ENCODE measurements at places on chromosomes 11 and 22.

DNA sequence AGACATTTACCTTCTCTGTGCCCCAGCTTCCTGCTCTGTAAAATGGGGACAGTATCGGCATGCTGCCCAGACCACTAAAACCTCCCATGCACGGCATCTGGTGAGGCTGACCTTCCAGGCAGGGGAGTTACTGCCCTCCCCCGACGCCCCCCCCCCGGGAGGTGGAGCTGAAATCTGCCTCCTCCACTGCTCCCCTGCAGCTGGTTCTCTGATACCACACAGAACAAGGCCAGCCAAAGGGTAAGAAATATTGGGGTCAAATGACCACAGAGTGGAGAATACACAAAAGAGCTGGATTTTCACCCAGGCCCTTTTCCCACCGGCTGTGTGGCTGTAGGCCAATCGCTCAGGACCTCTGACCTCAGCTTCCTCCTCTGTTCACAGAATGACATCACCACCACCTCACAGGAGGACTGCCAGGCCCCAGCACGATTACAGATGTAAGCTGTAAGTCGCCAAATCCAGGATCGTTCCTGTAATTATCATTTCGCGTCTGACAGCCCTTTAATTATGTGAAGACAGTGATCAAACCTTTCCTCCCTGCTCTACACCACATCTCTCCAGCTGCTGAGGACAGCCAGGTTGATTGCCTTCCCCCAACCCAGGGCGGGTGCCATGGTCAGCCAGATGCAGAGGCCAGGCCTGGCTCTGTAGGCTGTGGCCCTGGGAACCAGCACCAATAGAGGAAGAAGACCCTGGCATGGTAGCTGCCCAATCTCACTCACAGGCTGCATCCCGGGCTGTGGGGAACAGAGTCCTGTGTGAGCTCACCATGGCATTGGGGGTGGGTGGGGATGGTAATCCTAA, 35.7 kb upstream of the KLHL35 start:
- peak; percentile 76 for DNase-seq

DNA sequence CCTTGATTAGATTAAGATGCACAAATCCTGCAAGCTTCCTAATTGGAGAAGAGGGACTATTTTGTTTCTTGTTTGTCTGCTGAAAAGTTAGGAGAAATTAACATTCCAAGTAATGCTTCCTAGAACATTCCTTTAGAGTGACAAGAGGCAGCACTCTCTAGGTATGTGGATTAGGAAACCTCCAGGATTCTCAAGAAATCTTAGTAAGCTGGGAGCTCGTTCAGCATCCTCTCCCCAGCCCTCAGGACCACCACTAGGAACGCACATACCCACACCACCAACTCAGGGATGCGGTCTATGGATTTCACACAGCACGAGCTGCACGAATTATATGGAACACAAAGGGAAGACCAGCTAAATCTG, 52.9 kb downstream of the NCAPD3 start:
- peak; percentile 58 for DNase-seq

DNA sequence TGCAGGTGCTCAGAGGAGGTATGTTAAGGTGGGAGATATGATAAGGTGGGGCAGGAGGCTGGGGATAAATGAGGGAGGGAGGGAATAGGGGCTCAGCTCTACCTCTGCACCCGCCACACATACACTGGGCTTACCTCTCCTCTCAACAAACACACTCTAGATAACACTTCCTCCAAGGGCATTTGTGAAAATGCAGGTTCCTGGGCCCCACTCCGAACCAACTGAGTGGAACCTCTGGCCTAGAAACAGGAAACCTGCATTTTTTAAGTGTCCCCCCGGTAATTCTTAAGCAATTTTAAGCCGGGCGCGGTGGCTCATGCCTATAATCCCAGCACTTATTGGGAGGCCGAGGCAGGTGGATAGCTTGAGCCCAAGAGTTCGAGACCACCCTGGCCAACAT, 46.5 kb upstream of the CD5 start:
- DNase-seq = no peak

GRCh38 chr11:47616726-47617416, 22.7 kb upstream of the C1QTNF4 start:
- peak; percentile 77 for DNase-seq

DNA sequence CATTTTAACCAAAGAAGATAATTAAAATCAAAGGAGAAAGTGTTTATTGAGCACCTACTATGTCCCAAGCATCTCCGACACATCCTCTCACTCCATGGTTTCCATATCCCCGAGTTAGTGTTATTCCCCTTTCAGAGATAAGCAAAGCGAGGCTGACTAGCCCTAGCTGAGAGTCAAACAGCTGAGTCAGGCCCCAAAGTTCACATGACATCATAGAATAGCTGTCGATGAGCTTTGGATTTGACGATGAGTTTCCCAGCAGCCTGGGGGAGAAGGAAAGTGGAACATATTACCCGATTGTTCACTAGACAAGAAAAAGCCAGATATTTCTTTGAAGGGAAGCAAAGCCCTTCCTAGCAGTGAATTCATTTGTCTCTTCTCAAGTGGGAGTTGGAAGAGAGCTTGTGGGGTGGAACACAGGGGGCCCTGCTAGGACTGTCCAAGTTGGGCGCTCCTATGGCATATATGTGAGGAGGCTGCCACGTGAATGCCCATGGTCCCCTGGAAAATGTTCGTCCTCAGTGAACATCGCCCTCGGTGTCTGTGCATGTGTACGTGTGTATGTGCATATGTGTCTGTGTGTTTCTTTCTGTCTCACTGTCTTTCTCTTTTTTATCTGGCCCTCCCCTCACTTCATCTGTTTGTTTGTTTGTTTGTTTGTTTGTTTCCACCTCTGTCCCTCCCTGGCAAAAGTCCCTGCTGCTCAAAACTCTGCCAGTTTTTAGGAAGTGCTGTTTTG, 493 bp upstream of the CYTH4 start:
- DNase-seq = no peak

DNA sequence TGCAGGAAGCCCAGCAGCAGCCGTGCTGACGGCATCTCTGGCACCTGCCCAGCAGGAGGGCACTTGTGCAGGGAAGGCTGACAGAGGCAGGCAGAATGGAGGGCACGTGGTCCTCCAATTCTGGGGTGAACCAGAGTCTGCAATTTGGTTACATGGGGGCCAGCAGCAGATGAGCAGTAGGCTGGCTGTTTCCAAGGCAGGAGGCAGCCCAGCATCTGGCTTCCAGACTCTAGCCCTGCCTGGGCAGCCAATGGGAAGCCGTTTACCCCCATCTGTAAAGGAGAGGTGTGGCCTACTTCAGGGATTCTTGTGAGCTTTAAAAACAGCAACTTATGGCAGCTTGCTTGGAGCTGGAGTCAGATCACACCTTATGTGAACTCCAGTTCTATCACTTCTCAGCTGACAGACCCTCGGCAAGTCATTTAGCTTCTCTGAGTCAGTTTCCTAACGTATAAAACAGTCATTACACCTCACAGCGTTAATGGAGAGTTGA, 27.9 kb upstream of the RASL10A start:
- DNase-seq = peak; percentile 73

DNA sequence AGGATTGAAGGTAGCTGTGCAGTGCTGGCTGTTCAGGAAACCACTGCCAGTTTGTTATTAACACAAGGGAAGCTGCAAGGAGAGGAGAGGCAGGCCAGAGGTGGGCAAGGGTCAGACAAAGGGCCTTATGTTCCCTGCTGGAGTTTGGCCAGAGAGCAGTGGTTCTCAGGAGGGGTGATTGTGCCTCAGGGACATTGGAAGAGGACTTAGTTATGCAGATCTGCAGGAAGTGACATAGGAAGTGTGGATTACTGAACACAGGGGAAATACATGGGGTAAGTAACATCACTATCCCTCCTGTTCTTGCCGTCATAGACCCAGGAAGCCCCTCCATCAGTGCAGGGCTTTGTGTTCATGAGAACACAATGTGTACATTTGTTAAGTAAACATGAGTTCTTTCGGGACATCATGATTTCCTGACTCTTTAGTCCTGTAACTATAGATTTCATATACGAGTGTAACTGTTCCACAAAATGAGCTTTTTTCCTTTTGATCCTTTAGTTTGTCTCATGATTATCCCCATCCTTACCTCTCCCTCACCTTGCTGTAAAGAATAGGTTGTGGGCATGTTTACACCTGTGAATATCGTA, 5.9 kb downstream of the SRRD start:
- no peak for DNase-seq

- DNase-seq = no peak
Observed at GRCh38 chr22:47267513-47268282, 505.2 kb downstream of the TBC1D22A start.

DNA sequence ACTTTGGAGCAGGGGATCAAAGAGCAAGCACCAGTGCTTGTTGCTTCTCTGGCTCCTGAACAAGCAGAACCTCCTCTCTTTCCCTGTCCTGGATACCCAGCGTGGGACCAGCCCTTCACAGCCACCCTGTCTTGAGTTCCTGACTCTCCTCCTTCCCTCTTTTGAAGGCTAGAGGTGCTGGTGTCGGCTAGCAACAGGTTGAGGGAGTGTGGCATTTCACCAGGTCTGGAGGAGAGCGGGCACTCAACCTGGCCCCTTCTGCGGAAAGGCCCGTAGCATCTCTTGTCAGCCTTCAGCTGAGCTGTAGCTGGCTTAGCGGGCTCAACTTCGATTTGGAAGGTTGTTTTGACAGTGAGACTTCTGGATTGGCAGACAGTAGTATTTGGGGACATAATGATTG, 26.6 kb downstream of the RCOR2 start:
- DNase-seq = no peak

DNA sequence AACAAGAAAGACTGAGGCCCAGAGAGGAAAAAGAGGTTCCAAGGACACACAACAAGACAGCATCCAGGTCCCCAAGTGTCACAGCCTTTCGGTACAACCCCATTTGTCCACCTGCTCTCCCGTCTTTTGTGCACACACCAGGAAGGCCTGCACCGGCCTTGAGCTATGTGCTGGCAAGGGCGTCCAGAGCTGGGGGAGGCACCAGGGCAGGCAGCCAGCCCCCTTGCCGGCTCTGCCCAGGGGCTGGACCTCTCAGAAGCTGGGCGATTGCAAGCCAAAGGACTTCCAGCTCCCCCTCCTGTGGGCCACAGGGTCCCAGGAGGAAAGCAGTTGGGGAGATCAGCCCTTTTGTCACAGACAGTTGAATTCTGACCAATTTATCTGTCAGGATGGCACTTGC, 210.5 kb downstream of the MN1 start:
- DNase-seq = no peak

GRCh38 chr11:56706486-56706885, 7.6 kb downstream of the OR9G1 start:
- DNase-seq = no peak

DNA sequence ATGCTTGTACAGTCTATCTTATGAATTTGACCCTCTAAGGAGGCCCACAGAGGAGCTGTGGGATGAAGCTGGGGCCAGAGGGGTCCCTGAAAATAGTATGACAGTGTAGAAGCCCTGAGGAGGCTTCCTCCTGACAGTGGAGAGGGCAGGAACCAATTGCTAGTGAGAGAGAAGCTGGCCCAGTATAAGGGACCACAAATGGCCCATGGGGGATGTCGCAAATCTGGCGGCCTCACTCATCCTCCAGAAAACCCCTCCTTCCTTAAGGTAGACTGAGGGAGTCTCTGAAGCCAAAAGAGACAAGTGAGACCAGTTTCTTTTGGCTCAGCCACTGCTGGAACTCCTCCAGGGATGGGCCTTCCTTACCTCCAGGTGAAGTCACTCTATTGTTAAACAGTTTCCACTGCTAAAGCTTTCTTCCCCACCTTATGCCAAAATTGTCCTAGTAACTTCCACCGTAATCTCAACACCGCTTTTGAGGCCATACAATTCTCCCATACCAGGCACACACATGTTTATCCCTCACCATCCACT, 17.8 kb upstream of the CASTOR1 start:
- DNase-seq = no peak

DNA sequence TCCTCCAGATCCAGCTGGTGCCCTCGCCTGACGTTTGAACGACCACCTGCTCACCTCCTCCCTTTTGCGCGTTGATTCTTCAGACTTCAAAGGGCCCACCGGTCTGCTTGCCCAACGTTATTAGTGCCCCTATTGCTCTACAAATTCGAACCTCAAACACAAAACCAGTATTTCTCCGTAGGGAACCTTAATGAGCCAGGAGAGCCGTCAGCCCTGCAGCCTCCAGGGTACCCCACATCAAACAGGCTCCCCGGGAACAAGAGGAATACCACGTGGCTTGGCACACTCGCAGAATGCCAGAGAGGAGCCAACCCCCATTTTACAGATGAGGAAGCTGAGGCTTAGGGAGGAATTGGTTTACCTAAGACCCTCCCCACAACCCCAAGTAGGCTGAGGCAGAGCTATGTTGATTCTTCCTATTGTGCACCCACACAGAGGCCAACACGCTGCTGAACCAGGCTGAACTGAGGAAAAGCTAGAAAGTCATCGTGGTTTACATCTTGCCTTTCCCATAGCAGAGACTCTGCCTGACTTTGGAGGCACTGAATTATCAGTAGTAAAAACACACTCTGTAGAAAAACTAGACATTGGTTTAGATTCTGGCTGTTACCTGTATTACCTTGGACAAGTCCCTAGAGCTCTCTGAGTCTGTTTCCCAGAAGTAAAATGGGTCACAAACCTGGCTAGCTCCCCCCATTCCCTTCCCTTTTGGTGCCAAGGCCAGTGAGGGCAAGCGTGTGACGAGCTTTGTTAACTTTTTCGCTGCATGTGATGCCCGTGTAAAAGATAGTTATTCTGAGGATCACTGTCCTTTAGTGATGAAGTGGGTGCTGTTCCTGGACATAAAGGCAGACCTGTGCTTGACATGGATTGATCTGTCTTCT, 764 bp downstream of the TKFC start:
- DNase-seq = no peak

GRCh38 chr22:46583571-46583970, 36.6 kb upstream of the GRAMD4 start:
- no peak for DNase-seq

DNA sequence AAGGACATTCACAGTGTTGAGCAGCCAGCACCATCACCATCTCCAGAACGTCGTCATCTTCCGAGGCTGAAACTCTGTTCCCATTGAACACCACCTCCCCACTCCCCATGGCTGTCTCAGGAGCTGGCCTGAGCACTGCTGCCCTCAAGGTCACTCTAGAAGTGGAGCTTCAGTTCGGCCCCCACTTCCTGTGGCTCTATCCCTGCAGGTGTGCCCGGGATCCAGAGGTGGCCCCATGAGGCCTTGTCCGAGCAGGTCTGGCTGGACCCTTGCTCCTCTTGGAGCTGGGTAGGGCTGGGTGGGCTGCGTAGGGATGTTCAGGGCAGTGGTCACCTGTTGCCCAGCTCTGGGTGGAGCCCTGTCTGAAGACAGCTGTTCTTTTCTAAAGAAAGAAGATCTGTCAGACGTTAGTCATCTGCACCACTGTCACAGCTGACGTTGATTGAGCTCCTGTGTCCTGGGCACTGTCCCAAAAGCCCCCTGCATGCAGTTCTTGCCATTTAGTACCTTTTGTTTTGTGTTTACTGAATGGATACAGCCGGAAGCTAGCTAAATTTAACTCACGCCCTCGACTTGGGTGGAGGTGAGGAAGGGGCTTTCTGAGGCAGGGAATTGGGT, 75.5 kb upstream of the CLDN5 start:
- DNase-seq = no peak

- peak; percentile 35 for DNase-seq
Observed at GRCh38 chr11:68840661-68841653, 759 bp downstream of the CPT1A start.

DNA sequence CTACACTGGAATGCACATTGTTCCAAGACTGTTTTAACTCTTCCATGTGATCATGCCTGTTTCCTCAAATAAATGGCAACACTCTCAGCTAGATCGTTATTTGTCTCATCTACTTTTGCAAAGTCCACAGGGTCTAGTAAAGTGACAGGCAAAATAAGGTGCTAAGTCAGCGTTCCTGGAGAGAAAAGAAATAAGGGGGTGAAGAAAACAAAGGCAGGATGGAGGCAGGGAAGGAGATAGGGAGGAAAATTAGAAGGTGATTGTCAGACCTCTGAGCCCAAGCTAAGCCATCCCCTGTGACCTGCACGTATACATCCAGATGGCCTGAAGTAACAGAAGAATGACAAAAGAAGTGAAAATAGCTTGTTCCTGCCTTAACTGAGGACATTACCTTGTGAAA, 132.1 kb downstream of the RAB38 start:
- no peak for DNase-seq
